SJSA1 (cell line): ENCODE measurements at places on chromosomes 3 and 15.

GRCh38 chr15:75925440-75925839 lies 21.8 kb downstream of the FBXO22 start:
- DNase-seq: no peak

DNA sequence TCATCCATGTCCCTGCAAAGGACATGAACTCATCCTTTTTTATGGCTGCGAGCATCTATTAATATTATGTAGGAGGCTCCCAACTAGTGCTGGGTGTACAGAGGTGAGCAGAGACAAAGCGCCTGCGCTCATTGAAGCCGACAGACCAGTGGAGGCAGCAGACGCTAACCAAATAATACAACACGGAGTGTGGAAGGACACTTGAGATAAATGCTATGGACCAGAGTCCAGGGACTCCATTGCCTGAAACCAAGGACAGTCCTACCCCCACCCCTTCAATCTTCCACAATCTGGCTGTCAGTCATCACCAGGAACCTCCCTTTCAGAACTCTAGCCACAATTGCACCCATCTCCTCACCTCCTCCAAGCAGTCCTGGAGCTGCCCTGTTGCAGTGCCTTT lies 41.5 kb downstream of the KLHL6 start:
- DNase-seq: no peak

DNA sequence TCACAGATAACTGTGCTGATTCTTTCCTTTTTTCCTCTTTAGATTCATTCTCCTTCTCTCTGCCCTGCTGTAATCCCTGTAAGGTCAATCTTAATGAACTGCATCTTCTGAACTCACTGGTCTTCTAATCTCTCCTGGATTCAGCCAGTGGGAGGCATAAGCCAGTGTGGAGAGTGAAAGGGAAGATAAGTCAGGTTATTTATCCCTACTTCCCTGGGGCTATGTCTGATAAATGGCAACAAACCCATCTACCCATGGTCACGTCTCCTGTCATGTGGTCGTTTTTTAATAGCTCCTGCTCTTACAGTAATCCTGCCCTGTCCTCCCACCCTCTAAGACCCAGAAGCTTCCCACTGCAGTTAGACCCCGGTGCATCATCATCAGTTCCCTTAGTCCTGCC lies 199.6 kb upstream of the NAALADL2 start:
- no peak for DNase-seq

DNA sequence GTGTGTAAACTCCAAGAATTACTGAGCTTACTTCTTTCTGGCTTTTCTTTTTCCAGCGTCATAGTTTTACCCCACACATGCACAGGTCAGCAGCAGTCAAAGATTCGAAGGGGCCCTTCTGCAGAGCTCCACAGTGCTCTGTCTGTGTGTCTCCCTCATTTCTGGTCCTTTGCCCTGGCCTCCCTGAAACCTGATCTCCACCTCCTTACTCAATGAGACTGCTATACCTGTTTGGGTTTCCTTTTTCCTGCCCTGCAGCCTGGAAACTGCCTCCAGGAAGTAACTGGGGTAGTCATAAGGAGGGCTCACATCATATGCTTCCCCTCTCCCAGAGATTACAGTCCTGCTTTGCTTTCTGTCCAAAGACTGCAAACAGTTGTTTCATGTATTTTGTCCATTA lies 82.8 kb upstream of the TNIK start:
- no peak for DNase-seq

DNA sequence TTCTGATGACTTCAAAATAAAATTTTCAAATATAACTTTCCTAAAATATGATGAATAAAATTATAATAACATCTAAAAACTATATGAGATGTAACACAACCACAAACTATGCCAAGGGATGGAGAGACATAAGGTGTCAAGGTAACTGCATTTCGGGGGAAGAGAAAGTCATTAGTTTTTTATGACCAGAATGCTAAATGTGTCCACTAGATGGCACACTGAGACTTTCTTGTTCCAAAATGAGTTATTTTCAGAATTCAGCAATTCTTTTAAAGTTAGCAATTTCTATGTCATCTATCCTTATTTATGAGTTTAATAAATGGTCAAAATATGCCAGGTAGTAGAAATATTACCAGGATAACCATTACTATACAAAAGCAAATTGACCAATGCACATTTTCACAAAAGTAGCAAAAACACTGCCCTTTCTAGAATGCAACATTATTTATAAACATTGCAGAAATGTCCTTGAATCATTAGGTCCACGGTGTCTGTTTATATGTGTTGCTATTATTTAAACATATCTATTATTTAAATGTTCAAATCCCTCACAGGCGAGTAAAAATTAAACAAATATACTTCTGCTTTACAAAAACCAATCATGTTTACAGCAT lies 374.2 kb downstream of the PLCL2 start:
- DNase-seq: peak; percentile 4

- DNase-seq: no peak
Observed at GRCh38 chr3:123432832-123433523, 15.9 kb downstream of the ADCY5 start.

GRCh38 chr3:48945891-48946549 lies 27.4 kb downstream of the ARIH2 start:
- DNase-seq: no peak

- no peak for DNase-seq
Observed at GRCh38 chr3:105343991-105344390, 22.7 kb upstream of the ALCAM start.
